Fibroblast of the conjunctiva (primary cell): ENCODE measurements at places on chromosomes 6 and 20.

GRCh38 chr6:138346302-138347195, 31.2 kb upstream of the SMIM28 start:
- DNase-seq: peak; percentile 62

GRCh38 chr6:157021993-157022740, 245.0 kb downstream of the ARID1B start:
- DNase-seq: peak; percentile 85

- DNase-seq: no peak
Measured at GRCh38 chr20:33481431-33481941, 8.4 kb upstream of the CBFA2T2 start.

DNA sequence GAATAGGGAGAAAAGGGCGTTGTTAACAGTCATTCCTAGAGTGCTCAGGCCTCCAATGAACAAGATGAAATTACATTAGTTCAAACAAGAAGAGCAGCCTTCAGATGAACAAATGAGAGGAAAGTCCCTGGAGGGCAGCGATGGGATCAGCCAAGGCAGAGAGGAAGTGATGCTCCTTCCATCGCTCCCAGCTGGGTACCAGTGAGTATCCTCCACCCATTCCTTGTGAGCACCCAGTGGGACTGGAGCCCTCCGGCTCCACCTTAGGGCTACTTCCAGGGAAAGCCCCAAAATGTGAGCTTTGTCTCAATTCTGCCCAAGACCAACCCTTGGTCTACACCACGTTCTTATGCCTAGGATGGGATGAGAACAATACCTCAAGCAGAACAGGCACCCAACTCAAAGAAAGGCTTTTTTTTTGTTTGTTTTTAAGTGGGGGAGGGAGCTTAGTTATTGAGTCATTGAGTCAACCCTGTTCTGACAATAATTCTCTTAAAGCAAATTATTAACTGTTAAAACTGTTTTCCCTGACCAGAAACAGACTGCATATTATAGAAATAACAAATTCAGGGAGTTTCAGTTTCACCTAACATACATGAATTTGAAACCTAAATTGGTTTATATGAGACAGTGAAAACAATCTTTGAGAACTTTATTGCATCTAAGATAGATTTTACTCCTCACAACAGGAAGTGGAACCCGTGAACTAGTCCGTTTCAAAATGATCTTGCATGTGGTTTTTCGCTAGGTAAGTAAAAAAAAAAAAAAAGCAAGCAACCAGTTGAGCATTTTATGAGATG, 106.9 kb downstream of the IPCEF1 start:
- DNase-seq: no peak

- DNase-seq: no peak
Measured at GRCh38 chr20:63700199-63701050, 4.0 kb downstream of the TNFRSF6B start.

DNA sequence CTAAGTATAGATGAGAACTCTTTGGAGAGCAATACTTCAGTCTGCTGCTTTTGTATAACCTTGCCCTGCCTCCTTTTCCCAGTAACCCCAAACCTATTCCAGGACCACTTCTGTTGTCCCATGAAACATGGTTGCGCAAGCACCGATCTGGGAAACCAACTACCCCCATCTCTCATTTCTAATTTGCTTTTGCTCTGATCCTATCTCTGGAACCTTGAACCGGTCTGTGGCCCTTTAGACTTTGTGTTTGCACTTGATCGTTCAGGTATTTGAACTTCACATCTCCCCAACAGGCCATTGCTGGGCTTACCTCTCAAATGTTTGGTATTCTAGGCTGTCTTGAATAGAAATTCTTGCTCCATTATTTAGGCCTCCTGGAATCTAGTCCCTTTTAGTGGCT, 25.0 kb downstream of the L3MBTL3 start:
- no peak for DNase-seq

DNA sequence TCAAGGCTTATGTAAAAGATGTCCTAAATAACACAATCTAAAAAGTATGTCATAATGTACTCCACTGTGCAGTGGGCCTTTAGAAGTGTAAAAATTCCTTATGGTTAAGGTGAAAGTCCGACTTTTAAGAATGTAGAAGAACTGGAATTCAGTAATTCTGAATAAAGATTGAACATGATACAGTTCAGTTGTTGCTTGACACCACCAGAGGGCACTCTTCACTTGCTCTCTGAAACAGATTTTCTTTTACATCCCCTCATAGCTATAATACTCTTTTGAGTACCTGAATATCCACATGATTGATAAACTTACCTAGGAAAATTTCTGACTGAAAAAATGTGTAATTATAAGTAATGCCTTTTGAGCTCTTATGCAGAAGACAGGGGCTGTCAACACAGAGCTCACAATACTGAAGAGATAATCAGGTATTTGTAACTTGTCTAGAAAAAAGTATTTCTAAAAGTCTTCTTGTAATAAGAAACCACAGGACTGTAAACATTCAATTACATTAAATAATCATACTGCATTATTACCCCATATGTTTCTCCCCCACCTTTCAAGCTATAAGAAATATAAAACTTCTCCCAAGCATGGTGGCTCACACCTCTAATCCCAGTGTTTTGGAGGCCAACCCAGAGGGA, 92.1 kb downstream of the POPDC3 start:
- DNase-seq: peak; percentile 56

GRCh38 chr6:149463781-149464180, 21.0 kb downstream of the ZC3H12D start:
- no peak for DNase-seq

- DNase-seq: peak; percentile 21
Measured at GRCh38 chr6:25553502-25553901, 98.5 kb upstream of the SCGN start.

- peak; percentile 60 for DNase-seq
Measured at GRCh38 chr6:130602151-130602770, 224.9 kb upstream of the SMLR1 start.

DNA sequence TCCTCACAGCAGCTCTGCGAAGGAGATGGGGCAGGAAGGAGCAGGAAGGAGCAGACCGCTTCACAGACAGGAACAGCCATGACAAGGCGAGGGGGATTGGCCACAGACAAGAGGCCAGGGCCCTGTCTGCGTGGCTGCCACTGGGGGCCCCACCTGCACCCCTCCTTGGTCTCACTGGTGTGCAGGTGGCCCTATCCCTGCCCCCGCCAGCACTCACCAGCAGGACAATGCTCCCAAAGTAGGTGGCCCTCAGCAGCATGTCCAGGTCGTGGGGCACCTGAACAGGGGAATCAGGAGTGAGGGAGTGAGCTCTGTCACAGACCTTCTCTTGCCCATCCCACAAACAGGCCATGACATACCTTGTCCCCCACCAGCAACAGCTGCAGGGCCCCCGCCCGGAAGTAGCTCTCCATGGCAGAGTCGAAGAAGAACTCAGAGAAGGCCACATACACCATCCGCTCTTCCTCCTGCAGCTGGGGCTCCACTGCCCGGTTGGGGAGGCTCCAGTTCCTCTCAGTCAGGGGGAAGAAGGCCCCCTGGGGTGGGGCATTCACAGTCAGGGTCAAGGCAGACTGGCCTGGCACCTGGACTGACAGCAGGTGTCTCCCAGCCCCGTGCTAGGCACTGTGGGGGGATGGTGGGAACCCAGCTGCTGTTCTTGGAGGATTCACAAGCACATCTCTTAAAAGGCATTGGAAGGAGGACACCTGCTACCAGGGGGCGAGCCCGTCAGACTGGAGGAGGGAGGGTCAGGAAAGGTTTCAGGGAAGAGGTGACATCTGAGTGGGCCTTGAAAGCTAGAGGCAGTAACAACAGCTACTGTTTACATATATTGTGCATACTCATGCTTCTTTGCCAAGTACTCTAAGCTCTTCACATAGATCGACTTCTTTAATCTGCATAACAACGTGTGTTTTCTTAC, 7.1 kb downstream of the PLTP start:
- no peak for DNase-seq

- no peak for DNase-seq
Measured at GRCh38 chr6:152004036-152004566, 196.6 kb downstream of the ESR1 start.

DNA sequence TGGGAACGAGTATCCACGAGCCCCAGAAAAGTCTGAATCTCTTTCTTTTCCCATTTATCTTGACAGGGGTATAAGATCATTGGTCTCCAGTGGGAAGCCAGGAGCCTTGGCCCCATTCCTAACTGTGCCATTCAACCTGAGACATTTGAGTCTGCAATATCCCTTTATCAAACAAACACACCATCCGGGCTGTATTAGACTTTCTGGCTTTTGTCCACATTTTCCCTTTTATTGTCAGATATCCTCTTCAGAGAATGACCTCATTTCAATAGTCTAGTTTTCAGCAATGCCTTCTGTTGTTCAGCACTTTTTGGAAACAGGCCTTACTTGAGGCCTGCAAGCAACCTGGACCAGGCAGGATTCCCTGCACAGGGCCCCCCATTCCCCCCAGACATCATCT, 15.7 kb downstream of the BPIFA1 start:
- no peak for DNase-seq

DNA sequence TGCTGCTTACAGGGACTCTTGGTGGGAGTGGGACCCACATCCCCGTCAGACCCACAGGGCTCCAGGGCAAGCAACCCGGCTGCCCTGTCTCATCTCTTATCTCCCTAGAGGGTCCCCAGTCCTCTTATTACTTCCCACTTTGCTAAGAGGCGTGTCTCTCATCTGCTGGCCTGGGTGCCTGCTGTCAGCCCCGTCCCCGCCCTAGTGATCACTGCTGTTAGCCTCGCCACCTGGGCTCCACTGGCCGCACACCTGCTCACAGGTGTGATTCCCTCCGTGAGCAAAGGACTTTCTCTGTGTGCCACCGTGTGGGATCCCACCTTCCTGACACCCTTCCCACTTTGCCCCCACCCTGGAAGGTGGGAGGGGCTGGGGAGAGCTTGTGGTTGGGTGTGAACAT, 57.6 kb downstream of the TCP11 start:
- DNase-seq: no peak

GRCh38 chr20:18663932-18664331, 76.1 kb downstream of the DTD1 start:
- DNase-seq: no peak

DNA sequence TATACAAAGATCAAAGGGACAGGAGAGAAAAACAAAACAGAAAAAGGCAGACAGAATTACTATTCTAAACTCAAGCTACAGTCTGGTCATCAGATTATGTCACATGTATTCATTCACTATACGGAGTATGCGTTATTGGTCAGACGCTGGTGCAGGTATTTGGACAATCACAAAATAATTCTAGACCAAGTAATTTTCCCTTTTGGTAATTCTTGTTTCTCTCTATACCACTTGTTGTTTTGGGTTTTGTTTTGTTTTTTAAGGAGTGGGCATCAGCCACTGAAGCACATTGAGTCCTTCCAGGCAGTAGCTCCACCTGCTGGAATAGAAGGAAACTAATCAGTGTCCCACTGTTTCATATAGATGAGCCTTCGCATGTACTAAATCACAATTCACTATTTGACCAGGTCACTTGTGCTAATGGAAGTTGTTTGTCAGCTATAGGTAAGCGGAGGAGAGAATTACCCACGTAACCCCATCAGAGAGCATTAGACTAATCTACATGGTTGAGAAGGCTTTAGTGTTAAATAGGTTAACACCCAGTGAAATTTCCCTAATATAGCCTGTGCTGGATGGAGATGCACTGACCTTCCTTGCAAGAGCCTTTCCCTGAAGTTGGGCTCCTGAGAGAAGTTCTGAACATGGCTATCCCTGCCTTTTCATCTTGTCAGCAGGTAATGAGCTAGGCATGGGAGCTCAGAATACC, 77.9 kb downstream of the TNFAIP3 start:
- DNase-seq: peak; percentile 34

GRCh38 chr6:31769684-31770371, 7.3 kb downstream of the VWA7 start:
- DNase-seq: no peak

DNA sequence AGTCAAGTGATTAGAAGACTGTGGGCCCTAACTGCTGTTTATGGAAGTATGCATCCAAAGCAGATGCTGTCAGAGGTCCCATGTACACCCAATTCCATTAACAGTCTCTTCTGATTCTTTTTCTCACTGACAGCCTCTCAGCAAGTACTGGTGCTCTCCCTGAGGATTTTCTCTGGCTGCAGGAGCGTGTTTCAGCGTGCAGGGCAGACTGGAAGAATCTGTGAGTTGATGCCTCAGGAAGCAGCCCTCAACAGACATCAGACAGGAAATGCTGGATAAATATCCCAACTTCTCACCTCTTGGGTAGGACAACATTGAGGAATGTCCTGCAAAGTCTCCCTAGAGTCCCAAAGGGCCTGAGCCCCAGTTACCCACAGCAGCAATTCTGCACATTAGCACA, 40.8 kb downstream of the ANKEF1 start:
- DNase-seq: no peak

- DNase-seq: no peak
Measured at GRCh38 chr20:60035-60918, 27.2 kb upstream of the DEFB125 start.

DNA sequence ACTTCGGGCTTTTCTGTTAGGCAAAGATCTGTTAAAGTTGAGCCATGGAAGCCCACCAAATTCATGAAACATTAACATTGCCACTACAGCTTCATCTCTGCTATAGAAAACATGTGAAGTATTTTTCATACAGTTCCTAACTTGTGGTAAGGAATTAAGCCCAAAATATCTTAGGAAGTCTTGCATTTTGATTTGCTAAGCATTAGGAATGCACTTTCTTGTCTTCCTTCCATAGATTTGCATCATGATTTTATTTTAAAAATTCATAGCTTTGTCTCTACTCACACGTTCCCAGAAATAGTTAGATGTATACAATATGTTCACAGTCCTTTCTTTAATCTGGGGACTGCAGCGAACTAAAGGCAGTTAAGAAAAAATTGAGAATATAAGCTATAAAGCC, 325.6 kb downstream of the CENPW start:
- no peak for DNase-seq

GRCh38 chr6:78400076-78400475, 467.3 kb upstream of the IRAK1BP1 start:
- no peak for DNase-seq

GRCh38 chr6:75424618-75425548, 68.7 kb downstream of the FILIP1 start:
- DNase-seq: no peak

DNA sequence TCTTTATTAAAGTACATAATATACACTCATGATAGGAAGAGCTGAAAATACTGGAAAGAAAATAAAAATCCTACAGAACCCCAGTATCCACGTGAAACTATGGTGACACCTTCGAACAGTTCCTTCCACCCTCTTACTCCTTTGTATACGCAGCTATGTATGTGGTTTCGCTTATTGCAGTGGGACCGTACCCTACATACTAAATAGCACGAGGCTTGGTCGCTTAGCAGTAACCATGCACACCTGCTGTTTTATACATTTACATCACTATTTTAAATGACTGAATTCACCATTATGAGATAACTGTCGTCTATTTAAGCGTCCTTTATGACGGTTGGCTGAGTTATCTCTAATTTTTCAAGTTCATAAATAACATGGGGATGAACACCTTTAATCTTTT, 400.1 kb downstream of the CDH4 start:
- DNase-seq: no peak

DNA sequence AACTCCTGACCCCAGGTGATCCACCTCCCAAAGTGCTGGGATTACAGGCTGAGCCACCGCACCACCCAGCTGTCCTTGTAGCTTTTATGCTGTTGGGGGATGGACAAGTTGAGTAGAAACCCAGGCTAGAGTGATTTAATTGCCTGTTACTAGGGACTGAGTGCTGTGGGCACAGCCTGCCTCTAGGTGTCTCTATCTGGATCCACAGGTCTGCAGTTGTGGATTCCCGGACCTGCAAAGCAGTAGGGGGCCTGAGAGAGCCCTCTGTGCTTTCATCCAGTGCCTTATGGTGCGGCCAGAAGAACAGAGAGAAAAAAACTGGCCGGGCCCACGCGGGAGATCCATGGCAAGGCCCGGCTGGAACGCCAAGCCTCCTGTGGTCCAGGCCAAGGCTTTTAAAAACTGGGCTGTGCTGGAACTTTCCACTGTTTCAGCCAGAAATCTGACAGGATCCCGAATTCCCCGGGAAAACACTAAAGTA, 5.2 kb downstream of the SIRPA start:
- DNase-seq: peak; percentile 59
